T follicular helper cell (primary cell): ENCODE measurements at places on chromosomes 4 and X.
A peak's percentile ranks its signal among the peaks of the same experiment; 100 is the strongest.

DNA sequence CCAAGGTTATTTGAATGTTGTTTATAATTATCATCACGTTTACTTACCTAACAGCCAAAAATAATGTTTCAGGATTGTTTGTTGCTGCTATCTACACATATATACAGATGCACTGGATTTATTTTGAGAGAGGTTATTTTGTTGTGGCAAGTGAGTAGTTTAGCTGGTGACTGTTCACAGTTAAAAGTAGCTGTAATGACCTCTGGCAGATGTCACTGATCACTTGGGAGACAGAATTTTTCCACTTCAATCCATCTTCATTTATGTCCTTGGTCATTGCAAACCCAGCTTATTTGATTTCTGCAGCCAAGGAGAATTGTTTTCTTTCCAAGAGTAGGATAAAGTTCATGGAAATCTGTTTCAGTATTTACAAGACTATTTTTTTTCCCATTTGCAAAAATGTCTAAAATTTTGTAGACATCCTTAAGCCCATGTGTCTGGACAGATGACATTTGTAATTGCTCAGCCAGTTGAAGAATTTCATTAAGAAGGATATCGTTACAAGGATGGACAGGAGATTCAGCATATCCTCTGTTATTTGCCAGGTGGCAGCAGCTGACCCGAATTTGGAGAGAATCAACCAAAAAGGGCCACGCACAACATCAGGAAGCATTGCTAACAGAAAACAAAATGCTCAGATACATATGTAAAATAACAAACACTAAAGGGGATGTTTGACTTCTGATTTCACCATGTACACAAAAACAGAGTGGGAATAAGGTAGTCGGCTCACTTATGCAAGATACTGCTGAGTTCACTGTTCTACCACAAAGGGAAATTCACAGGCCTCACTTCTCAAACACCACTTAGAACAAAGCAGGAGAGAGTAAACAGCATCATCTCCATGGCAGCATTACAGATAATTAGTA is 64.5 kb downstream of the GPRIN3 start:
- peak; percentile 3 for DNase-seq

GRCh38 chr4:185640811-185641675 is 105.7 kb upstream of the PDLIM3 start:
- DNase-seq, result no peak

GRCh38 chr4:36208893-36209473 is 35.3 kb downstream of the ARAP2 start:
- DNase-seq, result peak; percentile 14

- no peak for DNase-seq
Observed at GRCh38 chr4:6355052-6355451, 85.4 kb downstream of the WFS1 start.

DNA sequence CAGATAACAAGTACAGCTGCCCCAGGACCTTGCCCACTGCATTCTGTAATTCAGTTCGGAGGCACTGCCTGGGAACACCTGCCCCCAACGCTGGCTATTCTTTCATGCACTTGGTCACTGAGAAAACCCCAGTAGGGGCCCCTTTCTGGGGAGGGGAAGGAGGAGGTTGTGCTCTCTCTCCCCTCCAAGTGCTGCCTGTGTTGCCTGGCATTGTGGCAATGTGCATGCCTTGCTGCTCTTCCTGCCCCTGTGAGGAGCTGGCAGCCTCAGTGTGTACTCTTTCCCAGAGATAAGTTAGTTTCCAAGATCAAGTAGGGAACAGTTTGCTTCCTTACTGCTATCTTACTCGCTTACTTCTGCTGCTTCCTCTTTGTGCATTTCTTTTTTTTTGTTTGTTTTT is 90.8 kb downstream of the AASDH start:
- DNase-seq, result no peak

DNA sequence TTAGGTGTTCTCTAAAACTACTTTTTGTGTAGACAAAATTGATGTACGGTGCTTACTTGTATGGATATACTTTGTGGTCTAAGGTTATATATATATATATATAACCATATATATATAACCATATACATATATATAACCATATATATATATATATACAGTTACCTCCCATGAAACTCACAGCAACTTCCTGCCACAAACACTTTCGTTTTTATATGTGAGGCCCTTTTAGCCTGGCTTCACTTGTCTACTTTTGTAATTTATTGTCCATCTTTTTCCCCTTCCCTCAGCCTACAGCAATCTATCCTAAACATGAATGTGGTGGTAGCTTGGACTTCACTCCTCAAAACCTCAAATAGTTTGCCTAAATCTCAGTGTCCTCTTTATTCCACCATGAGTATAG is 72.8 kb upstream of the NPFFR2 start:
- DNase-seq, result no peak

GRCh38 chr4:6692806-6693205 is 872 bp upstream of the S100P start:
- no peak for DNase-seq

DNA sequence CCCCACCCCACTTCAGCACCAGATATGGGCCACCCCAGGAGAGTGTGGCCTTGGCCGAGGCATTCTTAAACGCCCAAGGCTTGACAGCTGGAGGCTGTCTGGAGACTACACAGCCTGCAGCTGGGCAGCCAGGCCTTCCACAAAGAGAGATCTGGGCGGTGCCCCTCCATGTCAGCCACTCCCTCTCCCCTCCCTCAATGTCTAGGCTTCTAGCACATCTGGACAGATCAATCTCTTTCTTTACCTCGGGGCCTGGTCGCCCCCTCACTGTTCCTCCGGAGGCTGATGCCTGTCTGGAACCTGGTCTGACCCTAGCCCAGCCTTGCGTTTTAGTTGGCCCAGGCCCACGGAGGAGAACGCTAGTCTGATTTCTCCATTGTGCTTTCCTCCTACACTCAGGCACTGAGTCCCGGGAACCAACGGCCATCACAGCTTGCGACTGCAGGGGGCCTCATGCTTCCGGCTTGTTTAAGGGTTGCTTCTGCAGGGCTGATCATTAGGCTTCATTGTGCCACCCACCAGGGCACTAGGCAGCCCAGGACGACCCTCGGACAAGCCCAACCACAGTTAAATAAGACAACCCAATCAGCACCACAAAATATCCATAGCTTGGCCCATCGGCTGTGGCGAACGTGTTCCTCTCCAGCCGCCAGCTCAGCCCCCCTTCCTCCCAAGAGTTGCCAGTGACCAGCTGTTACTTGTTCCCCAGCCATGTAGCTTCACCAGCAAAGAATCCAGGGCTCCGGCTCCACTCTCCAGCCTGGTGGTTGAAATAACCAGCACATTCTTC is 200.6 kb downstream of the BCOR start:
- no peak for DNase-seq

GRCh38 chr4:73258436-73258685 is 237 bp downstream of the ANKRD17 start:
- DNase-seq, result no peak

DNA sequence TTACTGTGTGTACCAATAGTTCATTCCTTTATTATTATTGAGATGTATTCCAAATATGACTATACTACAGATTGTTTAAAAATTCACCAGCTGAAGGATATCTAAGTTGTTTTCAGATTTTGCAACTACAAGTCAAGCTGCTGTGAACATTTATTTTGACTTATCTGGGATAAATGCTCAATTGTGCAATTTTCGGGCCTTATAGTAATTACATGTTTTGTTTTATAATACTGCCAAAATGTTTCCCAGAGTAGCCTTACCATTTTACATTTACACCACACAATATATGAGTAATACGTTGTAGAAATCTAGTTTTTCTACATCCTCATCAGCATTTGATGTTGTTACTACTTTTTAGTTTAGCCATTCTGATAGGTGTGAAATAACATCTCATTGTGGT is 179.6 kb downstream of the ANTXR2 start:
- DNase-seq, result no peak

GRCh38 chr4:85910985-85911384 is 436.0 kb downstream of the ARHGAP24 start:
- DNase-seq, result no peak

GRCh38 chr4:184752496-184753275 is 18.8 kb upstream of the CENPU start:
- DNase-seq, result no peak

GRCh38 chr4:172740434-172740833 is 428.2 kb upstream of the GALNT7 start:
- no peak for DNase-seq
